ENCODE measurements at places on chromosomes 6 and 20. TPM values are rescaled to one million over a fixed set of nuclear protein-coding genes. Genes with fewer than 3 reads are reported as not detected.

DNA sequence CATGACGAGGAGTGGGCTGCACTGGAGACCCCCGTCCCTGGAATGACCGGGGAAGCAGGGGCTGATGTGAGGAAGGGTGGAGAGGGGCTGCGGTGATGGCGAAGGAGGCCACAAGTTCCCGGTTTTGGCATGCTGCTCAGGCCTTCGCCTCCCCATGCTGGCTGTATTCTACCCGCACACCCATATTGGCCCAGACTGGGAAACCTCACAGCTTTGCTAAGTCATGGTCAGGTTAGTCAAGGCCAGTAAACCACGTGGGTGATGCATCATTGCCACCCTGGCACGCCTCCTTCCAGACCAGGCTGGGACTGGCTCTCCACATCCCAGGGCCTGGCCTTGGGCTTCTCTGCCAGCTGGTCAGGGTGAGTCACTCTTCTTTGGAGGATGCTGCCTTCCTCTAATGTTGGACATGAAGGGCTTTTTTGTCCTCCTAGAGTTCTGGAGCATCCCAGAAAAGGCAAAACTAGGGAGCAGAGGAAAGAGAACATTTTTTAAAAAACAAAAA, 53.8 kb downstream of the PCNA start:
- H3K27ac ChIP-seq, result no peak overlapping the region
- no peak for DNase-seq
- no peak overlapping the region for H3K4me3 ChIP-seq
- peaks cover 2% of the 10 kb centered on the region for H3K36me3 ChIP-seq

GRCh38 chr20:51026269-51026668, 3.4 kb upstream of the KCNG1 start:
- peaks cover 4% of the 10 kb centered on the region for H3K4me1 ChIP-seq
- no peak for DNase-seq
- no peaks in the 10 kb centered on the region for H3K36me3 ChIP-seq
- no peak overlapping the region for H3K4me3 ChIP-seq
- H3K27me3 ChIP-seq, result peaks cover 65% of the 10 kb centered on the region

DNA sequence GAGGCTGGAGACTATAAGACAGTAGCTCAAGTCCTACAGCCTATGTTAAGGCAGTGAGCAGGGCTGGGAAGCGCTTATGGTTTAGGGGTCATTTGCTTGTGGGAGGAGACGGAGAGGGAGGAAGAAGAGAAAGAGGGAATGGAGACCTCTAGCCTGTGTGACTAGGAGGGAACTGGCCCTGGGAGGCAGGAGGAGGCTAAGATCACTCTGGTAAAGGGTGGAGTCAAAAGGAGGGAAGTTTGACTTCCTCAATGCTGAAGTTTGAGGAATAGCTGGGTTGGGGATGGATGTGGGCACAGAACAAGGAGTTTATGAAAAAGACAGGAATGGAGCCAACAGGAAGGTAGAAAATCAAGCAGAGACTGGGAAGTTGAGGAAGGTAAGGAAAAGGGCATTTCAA, 6.4 kb upstream of the BACH2 start:
- peaks cover 1% of the 10 kb centered on the region for H3K36me3 ChIP-seq
- DNase-seq, result no peak
- H3K27me3 ChIP-seq, result peaks cover 48% of the 10 kb centered on the region
- no peak overlapping the region for H3K27ac ChIP-seq
- H3K4me3 ChIP-seq, result no peak overlapping the region

Gene FBXO30
- 4.0 TPM for total RNA-seq

DNA sequence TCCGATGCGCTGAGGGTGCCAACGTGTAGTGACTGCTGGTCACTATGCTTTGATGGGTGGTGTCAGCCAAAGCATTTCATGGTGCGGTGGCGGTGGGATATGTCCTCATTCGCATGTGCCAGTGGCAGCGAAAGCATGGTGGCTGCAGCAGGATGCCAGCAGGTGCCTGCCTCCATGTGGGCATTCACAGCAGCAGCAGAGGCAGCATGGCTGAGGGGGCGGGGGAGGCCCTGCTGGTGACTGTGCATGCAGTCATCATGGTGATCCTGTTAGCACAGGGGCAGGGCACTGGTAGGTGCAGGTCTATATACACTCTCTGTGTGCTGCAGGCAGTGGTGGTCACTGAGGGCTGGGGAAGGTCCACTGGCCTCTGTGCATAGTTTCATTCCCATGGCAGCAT, 22.0 kb downstream of the FIG4 start:
- DNase-seq, result no peak
- no peak overlapping the region for H3K27ac ChIP-seq
